Hippocampal formation (tissue), 2 donors: ENCODE measurements at places on chromosomes 2 and 18.

DNA sequence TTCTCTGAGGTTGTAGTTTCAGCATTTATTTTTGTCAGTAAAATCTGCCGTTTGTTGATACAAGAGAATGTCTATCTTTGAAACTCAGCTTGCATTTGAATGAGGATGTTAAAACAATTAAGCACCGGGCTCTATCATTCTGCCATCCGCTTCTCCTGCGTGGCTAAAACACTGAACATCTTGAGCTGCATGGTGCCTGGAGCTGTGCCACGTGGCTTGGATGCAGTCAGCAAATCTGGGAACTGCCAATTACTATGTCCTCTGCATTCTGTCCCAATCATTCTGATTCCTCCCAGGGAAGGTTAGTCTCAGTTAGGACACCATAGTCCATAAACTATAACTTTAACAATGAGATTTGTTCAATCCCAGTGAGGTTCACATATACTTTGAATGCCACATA, 598.4 kb downstream of the FBXO15 start:
- DNase-seq, result no peak

DNA sequence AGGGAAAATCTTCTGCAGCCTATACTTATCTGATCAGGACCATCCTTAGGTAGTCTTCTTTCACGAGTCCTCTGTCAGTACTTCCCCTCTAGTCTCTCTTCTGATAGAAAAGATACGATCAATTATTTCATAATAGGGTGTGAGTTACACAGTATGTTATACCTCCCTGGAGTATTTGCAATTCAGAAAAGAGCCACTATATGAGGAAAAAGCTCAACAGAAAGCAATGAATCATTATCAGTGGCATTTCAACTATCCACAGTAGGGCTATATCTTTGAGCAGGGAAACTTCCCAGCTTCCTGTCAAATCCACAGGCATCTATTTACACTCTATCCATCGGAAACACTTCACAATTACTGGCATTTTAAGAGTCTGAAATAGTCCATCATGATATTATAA, 105.3 kb upstream of the ACVR2A start:
- DNase-seq, result no peak

DNA sequence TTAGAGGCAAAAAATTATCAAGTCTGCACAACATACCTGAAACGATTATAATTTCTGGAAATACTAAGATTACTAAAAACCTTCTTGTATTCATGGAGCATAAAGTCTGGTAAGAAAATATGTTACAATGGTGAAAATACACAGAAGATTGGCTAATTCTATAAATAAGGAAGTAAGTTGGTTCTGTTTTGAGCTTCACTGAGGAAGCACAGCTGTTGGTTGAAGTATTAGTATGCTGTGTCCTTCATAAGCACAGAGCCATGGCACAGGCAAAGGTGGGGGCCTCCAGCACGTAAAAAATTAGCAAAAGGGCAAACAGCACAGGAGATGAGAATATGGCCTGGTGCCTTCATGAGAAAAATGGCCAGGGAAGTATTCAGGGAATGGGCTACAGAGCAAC, 40.4 kb upstream of the ANKRD62 start:
- no peak for DNase-seq

DNA sequence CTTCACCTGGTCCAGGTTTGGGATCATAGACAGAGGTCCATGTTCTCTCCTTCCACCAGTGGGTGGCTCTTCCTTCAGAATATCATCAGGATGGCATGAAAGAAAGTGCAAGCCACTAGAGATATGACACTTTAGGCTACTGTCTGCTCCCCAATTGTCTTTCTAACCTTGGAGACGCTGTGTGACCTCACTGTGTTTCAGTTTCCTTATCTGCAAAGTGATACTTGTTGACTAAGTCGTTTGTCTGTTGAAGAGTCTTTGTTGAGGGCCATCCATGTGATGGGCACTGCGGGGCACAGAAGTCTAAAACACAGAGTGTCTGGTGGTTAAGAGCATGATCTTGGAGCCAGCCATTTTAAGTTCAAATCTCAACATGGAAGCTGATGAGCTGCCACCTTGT, 259.9 kb upstream of the THSD7B start:
- DNase-seq, result no peak

DNA sequence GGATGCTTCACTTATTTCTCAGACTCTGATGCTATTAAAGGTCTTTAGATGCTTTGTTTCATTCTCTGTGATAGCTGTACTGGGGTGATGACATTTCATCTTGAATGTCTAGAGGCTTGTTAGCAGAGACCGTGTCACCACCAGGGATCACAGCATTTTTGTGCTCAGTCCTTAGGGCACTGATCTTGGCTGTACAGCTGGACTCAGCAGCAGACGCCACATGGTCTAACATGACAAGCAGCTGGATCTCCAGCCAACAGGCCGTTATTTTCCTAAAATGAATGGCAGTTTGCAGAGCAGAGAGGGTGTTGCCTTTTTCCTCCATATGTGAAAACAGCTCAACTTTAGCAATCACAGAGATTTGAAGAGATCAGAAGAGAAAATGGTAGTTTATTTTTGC, 491.8 kb downstream of the CDH2 start:
- no peak for DNase-seq

- no peak for DNase-seq
Observed at GRCh38 chr18:37222354-37222998, 343.1 kb downstream of the CELF4 start.

DNA sequence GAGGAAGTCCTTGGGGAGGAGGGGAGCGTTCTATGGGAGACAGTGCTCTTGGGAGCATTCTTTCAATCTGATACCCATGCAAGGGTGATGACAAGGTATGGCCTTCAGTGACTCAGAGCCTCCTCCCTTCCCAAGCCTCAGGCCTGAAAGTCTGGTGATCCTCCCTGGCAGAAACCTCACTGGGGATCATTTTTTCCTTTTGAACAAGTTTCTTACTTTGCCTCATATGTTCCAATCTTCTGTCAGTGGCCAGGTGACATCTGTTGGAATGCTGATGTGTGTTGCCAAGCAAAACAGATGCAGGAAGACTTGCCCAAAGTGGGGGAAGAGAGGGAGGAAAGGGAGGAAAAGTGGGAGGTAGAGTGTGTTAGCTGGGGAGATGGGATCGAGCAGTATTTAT, 224.8 kb downstream of the NEDD4L start:
- DNase-seq, result no peak

GRCh38 chr18:34880882-34881834, 160.1 kb upstream of the MAPRE2 start:
- DNase-seq, result peak; percentile 52

DNA sequence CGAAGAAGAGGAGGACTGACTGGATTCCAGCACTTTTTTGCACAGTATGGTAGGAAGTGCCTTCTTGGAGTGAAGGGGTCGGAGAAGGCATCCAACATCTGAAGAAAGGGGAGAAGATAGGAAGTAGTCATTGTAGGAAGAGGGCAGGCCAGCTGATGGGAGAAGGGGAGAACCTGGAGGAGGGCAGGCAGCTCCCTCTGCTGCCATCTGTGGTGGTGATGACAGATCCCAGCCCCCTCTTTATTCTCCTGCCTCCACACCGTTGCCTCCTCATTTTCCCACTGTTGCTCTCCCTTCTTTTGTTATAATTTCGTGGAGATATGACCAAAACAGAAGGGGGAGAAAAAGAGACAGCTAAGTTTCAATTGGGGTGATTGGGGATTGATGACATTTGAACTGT, 2.9 kb upstream of the SCYGR2 start:
- no peak for DNase-seq

DNA sequence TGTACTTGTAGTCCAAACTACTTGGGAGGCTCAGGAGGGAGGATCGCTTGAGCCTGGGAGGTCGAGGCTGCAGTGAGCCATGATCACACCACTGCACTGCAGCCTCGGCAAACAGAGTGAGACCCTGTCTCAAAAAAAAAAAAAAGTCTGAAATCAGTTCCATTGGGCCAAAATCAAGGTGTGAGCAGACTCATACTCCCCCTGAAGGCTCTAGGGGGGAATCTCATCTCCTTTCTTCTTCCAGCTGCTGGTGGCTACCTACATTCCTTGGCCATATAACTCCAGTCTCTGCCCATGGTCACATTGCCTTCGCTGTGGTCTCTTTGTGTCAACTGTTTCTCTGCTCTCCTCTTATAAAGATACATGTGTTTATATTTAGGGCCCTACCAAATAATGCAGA, 234.0 kb downstream of the LRRTM1 start:
- no peak for DNase-seq

DNA sequence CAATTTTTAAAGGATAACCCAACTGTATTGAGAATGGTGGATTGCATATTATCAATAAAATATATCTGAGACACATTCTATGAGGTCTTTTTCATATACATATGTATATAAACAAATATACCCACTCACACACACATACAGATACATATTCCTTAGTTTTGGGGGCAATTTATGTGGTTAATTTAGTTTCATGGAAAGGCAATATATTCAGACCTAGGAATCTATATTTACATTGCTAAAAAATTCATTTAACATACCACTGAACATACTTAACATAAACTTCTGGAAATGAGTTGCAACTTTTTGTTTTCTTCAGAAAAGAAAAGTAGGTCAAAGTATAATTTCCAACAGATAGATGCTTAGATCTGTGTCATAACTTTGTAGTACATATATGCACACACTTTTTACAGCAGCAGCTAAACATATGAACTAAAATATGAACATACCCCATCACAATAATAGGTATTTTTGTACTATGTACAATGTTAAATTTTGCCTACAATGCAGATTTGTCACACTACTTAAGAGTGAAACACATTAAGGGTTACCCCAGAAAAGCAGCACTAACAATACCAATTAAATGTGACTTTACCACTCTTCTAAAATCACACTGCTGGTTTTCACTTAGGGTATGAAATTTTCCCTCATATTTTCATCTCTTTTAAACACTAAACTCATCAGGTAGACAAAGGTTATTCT, 23.0 kb downstream of the HEATR5B start:
- DNase-seq, result no peak

DNA sequence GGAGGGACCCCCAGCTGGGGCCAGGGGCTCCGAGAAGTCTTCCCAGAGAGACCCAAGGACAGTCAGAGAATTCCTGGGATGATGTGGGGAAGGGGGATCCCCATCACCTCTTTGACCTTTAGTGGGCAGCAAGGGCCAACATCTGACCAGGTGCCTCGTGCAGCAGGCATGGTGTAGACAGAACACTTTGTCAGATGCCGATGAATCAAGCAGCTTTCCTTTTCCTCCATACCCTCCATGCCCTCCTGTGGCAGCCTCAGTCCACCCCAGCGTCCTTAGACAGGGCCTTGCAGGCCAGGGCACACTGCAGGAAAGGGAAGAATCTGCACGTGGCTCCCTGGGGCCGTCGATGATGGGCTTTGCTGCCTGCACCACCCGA, 26.3 kb downstream of the GPR55 start:
- no peak for DNase-seq

GRCh38 chr2:9884436-9884835, 41.2 kb downstream of the TAF1B start:
- DNase-seq, result no peak

GRCh38 chr2:29223851-29224692, 108.9 kb downstream of the CLIP4 start:
- DNase-seq, result peak; percentile 5

GRCh38 chr18:47593744-47594472, 336.6 kb downstream of the SMAD2 start:
- DNase-seq, result no peak

DNA sequence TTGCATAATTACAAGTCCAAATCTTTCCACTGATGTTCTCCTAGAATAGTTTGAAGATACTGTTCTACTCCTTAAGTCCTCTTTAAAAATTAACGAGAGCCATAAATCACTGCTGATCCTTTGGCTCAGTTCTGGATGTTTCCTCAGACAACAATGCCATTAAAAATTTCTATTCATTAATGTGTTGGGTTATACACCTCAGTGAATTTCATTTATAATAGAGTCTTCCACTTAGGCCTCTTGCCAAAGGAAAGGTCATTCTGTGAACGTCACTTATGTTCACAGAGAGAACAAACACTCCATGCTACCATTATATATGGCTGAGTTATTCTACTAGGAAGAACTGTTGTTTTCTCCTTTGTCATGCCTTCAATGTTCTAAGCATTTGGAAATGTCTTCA, 1472.3 kb upstream of the CELF4 start:
- no peak for DNase-seq

DNA sequence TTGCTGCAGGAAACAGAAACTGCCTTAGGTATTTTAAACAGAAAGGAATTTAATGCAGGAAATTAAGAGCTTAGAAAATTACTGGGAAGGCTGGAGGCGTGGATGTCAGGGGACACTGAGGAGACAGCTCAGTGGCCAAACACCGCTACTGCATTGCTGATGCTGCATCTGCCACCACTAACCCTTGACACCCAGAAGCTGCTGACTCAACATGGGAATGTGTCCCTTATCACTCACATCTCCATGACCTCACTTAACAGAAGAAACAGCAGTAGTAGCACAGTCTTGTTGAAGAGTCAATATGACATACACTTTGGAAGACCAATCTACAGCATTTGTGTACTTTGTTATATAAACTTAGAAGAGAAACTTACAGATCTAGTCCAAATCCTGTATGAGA, 906.1 kb downstream of the SLC4A3 start:
- no peak for DNase-seq

GRCh38 chr2:218904176-218904575, 23.5 kb downstream of the WNT10A start:
- DNase-seq, result no peak

DNA sequence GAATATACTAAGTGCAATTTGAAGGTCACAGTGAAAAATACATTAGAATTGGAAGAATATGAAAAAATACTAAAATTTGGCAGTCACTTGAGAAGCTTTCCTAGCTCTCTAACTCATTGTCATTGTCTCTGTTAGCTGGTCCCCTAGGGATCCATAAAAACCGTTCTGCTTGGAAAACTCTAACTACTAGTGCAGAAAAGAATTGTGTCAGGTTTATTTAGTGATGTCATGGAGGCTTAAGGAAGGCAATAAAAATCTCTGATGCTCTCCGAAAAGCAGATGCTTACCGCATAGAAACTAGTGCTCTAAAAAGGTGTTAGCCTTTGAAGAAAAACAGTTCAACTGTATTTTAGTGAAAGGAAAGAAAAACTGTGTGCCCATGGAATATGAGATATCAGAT, 150.1 kb upstream of the DLGAP1 start:
- DNase-seq, result no peak

DNA sequence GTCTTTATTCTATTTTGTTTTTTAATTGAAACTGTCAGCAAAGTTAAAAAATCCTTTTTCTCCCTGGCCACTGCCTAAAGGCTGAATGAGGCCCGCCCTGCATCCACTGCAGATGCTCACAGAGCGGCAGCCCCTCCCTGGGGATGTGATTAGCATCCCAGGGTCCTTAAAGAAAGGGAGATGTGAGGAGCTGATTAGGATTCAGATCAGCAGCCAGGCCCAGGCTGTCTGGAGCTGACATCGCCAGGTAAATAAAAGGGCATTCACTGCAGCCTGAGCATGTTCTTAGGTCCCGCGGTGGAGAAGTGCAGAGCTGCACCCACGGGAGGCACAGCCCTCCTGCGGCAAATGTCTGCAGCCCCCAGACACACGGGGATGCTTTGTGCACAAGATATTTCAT, 83.8 kb downstream of the LONRF2 start:
- DNase-seq, result no peak

DNA sequence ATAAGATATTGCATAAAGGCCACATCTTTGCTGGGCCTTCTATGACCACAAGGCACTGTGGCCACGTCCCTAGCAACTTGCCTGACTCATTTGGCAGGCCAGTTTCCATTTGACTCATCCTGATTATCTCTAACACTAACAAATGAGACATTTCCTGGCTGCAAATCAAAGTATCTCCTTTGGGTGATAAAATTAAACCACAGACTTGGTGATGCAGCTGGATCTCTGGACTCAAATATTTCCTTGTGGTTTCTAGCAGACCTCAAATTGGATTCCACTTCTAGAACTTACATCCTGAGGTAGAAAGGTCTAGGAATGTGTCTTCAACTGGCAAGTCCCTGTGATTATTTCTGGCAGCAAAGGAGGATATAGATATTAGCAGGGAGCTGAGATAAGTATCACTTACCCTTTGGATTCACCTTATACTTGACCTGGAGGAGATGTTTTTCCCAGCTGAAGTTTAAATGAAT, 167.9 kb upstream of the NXPH2 start:
- DNase-seq, result no peak
